ENCODE measurements at places on chromosomes 16 and 17.

- no peak for DNase-seq
Measured at GRCh38 chr17:50265212-50265611, 9.1 kb upstream of the TMEM92 start.

- no peak for DNase-seq
Measured at GRCh38 chr17:7046127-7046724, 2.3 kb upstream of the SLC16A11 start.

- no peak for DNase-seq
Measured at GRCh38 chr17:16962804-16963203, 9.1 kb downstream of the TNFRSF13B start.

DNA sequence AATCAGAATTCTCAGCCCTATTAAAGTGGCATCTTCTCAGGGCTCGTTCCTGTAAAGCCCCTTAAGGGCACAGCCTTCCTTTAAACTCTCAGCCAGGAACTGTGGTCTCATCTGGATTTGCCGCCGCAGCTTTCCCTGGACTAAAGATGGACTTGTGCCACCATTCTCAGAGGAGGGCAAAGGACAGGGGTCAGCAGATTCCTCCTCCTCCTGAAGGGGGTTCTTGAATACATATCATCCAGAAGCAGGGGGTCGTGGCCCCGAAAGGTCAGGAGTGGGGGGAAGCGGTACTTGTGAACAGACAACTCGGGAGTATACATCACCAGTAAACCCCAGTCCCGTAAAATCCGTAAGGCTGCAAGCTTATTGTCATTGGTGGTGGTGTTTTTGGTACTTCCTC, 174.8 kb downstream of the RPTOR start:
- no peak for DNase-seq

GRCh38 chr16:57226701-57227621, 18.1 kb upstream of the ARL2BP start:
- no peak for DNase-seq

DNA sequence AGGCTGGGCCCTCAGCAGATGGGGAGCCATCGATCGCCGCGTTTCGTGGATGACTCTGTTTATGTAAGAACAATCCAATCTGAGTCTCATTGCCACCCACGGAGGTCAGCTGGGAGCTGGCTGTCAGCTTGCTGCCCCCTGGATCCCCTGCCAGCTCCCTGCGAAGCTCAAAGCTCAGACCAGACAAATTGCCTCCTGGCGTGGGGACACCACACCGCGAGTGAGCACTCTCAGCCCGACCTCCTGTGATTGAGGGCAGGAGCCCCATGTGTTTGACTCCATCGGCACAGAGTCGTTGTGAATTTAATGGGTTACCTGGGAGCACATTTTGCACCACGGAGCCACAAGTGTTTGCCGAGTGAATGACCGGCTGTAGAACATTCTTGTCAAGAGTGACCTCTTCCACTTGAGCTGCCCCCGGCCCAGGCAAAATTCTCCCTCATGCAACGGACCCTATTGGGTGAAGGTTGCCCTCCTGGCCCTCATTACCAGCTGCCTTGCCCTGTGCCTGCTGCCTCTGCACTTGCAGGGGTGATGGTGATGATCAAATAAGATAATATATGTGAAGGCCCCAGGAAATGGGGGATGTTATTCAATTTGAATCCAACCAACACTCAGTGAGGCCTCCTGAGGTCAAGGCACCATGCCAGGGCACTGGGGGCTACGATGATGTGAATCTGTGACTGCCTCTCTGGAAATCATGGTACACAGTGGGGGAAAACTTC, 7.6 kb upstream of the GFAP start:
- DNase-seq, result no peak

DNA sequence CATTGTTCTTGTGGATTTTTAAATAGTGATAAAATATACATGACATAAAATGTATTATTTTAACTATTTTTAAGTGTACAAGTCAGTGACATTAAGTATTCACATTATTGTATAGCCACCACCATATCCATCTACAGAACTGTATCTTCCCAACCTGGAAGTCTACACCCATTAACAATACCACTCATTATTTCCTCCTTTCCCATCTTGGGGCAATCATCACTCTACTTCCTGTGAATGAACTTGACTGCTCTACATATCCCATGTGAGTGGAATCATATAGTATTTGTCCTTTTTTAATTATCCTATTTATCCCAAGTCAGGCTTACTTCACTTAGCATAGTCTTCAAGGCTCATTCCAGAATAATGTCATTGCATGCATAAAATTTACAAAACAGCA, 40.7 kb upstream of the MMP2 start:
- DNase-seq, result no peak

DNA sequence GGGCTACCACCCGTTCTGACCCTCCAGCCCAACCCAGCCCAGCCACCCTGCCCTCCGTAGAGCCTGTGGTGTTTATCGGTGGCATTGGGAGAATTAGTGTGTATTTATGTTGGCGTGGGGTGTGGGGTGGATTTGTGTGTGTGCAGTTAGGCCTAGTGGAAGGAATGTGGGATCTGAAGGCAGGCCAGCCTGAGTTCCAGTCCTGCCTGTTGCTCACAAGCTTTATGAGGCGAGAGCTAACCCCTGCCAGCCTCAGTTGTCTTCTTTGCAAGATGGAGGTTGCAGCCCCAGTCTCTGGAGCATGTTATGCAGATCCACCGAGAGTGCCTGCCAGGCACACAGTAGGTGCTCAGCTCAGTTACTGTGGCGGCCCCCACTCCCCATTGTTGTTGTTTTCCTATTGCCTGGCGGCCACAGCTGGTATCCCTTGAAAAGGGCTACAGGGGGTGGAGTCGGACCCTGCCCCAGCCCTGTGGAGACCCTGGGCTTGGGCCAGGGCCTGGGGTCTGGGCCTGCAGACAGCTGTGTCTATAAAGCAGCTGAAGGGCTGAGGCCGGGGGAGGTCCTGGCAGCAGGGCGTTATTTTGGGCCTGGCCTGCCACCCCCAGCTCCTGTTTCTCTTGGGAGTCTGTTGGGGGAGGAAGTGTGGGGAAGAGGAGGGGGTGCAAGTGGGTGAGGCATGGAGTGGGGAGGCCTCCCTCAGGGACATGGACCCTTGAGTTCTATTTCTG, 5.1 kb downstream of the ERBB2 start:
- no peak for DNase-seq

GRCh38 chr16:24729951-24730815, 732 bp downstream of the TNRC6A start:
- peak; percentile 9 for DNase-seq

DNA sequence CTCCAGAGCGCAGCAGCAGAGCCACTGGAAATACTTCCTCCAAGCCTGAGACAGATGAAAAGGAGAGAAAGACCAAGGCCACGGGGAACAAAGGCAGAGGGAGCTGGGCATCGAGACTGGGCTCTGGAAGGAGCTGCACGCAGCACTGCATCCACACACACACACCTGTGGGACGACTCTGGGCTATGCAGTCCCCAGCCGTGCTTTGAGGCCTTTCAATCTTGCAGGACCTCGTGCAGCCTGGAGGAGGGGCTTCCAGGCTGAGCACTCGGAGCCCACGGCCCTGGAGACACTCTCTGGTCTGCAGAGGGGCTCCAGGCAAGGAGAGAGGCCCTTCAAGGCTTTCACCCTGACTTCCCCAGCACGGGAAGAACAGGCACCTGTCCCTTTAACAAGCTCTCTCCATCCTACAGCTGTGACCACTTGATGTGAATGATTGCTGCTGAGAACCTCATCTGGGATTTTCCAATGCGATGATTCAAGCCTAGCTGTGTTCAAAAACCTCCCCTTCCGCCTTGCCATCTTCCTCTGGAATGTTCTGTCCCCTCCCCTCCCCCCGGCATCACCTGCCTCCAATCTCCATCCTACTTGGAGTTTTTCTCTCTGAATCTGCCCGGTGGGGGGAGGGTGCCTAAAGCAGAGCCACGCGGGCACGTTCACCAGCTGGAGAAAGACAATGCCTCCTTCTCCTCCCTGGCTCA, 37.5 kb downstream of the RBFOX3 start:
- no peak for DNase-seq

DNA sequence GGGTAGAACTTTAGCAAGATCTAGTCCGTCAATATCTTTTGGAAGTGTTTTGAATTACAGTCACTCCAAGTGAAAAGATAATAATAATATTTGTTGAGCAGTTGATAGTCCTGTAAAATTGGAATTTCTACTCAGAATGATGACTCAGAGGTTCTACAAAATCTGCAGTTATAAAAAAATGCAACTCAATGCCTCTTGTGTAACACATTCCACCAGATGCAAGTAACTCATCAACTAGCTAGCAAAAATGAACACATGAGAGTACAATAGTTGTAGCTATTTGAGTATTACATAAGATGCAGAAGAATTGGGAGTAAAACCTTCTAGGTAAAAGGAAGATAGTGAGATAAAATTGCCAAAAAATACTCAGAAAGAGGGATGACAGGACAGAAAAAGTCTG, 177.2 kb downstream of the CDH8 start:
- DNase-seq, result no peak

DNA sequence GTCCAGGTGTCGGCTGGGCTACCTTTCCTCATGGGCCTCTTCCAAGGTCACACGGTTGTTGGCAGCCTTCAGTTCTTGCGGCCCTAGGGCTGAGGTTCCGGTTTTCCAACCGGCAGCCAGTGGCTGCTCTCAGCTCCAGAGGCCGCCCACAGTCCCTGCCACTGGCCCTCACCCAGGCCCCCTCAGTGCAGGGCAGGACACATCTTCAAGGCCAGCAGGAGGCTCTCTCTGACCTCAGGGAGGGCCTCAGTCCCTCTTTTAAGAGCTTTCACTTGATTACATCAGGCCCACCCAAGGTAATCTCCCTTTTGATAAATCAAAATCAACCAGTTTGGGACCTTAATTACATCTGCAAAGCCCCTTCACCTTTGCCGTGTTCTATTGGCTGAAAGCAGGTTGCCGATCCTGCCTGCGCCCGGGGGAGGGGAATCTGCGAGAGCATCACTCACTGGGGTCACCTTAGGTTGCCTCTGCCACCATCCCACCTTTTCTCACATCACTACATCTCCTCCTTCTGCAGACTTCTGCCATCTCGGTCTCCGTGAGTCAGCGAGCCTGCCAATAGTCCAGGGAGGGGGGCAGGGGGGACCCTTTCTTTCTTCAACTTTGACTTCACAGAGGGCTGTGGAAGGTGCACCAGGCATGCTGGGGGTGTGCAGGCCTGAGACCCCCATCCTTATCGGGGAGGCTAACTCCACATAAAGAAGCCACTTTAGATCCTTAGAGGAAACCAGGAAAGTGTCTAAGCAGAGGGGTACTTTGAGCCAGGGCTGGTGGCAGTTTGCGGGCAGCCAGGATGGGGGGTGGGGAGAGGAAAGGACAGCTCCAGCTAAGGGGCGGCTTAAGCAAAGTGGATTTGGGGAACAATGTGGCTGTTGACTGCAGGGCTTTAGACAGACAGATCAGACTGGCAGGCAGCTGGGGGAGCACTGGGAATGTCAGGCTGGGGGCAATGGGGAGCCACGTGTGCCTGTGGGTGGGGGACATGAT, 28.8 kb upstream of the NXPH3 start:
- no peak for DNase-seq

DNA sequence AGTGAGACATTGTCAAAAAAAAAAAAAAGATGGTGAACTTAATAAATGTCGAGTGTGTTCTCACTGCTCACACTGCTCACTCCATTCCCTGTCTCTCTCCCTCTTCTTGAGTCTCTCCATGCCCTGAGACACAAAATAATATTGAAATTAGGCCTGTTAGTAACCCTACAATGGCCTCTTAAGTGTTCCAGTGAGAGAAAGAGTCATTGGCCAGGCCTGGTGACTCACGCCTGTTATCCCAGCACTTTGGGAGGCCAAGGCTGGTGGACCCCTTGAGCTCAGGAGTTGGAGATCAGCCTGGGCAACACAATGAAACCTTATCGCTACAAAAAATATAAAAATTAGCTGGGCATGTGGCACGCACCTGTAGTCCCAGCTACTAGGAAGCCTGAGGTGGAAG, 16.2 kb upstream of the CSF3 start:
- no peak for DNase-seq

DNA sequence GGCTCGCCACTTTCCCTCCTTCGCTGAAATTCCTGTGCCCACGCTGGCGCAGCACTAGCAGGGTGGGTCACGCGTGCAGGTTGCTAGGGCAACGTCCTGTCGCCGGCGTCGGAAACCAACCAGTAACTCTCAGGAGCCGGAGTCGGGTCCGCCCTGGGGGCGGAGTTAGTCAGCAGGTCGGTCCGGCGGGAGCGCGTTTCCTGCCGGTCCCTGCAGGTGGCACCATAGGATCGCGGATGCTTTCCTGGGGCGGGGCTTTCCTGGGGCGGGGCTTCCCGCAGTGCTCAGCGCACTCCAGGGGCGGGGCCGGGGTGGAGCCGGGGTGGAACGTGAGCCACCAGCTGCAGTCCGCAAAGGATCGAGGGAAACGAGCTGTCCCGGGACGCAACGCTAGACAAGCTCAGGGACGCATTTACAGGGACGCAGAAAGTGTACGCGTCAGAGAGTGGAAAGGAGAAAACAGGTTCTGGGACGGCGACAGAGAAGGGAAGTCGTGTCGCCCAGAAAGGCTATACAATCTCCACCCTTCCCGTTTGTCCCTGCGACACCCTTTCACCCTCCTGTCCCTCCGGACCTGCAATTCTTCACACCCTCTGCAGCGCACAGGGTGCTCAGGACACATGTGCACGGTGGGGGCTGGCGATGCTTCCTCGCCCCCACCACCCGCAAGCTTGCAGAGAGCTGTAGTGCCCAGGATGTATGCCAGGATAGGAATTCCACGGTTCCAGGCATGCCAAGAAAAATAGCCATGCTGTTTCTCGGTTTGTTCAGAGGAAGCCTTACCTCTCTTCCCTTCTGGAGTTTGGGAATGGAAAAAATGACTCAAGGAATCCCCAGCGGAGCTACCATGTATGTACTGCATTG, 12.3 kb downstream of the COPZ2 start:
- DNase-seq, result peak; percentile 96

DNA sequence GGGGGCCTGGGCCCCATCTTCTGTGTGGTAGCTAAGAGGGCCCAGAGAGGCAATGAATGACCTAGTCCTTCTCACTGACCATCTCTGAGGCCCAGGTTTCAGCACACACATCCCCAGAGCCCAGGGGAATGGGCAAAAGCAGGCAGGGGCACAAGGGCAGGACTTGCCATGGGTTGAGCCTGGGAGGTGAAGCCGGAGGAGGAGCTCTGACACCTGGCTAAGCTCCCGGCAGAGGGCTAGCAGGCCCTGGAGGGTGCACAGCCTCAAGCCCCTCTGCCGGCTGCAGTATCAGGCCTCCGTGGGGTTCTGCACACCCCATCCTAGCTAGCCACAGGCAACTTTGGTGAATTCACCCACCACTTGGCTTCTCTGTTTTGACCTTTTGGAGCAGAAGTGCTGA, 5.3 kb downstream of the SRCIN1 start:
- DNase-seq, result no peak

DNA sequence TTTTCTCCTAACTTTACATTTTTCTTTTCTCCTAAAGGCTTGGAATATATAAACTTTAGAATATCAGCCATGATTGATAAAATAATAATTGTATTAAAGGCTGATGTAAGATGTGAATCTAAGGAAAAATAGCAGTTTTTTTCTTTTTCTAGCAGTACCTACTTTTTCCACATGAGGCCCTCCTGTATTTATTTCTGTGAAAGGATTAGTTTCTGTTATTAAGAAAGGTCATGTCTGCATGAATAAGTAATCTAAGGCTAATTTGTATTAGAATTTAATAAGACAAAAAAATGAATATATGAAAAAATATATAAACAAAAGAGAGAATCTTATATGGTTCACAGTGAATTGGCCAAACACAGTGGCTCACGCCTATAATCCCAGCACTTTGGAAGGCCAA, 85.3 kb downstream of the STXBP4 start:
- DNase-seq, result no peak

Measured in activated gamma-delta T cell treated with anti-CD3 and anti-CD28 coated beads, Interleukin-2, amount 50 U/mL, for 16 hours (primary cell).